ENCODE measurements at places on chromosomes 5 and 9.

DNA sequence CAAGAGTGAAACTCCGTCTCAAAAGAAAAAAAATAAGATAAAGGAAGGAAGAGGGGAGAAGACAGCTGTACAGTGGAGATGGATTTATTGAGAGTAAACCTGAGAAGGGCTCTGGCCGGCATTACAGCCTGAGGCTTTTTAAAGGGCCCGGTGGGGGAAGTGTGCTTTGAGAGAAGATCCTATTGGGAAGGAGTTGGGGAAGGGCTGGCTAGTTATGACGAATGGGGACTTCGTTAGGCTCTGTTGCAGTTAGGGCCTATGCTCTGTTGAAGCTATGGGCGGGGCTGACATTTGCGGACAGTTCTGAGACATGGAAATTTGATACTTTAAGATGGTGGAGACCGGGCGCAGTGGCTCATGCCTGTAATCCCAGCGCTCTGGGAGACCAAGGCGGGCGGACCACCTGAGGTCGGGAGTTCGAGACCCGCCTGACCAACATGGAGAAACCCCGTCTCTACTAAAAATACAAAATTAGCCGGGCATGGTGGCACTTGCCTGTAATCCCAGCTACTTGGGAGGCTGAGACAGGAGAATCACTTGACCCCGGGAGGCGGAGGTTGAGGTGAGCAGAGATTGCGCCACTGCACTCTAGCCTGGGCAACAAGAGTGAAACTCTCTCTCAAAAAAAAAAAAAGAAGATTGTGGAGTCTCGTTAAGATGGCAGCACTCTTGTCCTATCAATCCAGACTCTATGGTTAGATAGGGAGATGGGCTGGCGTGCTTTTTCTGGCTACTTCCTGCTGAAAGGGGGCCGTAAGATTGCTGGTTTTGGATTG, 33.2 kb downstream of the C9orf50 start:
- no peak for DNase-seq

- DNase-seq, result no peak
These were observed 46.8 kb downstream of the CYSTM1 start for GRCh38 chr5:140221697-140222223.

GRCh38 chr5:39264528-39264927, 45.2 kb upstream of the FYB1 start:
- no peak for DNase-seq

DNA sequence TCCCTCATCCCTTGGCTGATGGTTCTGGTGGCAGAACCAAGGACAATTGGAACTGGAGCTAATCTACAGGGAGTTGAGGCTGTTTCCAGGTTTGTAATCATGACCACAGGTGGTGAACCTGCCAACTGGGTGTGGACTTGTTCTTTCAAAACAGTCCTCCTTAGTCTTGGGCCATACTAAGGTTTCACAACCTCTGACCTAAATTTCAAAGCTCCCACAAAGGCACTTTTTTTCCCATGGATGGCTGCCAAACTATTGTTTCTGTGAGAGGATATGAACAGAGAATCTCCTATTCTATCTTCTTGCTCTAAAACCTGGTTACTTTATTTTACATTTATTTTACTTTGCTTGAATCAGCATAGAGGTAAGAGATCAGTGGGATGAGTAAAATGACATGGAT, 106.5 kb upstream of the IZUMO3 start:
- no peak for DNase-seq

DNA sequence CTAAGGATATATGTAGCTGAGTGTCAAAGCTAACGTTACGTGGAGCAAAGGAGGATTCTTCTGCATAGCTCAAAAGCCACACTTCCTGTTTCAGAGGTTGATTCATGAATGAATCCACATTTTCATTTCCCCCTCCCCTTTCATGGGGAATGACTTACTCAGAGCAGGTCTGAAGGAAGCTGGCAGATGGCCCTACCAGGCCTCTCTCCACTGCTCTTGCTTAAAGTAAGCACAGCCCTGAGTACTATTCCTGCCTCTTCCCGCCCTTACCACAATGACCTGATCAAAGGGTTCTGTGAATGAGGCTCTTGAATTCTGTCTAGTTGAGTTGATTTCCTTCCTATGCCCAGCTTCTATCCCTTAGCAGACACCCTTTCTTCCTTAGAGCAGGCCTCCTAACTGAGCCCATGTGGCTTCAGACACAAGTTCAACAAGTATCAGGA, 6.3 kb downstream of the IGIP start:
- no peak for DNase-seq

GRCh38 chr5:10801931-10802666, 41.1 kb upstream of the DAP start:
- DNase-seq, result no peak

GRCh38 chr9:106560540-106560939, 302.4 kb upstream of the ZNF462 start:
- DNase-seq, result no peak

GRCh38 chr9:123685489-123686083, 244.3 kb downstream of the DENND1A start:
- no peak for DNase-seq

DNA sequence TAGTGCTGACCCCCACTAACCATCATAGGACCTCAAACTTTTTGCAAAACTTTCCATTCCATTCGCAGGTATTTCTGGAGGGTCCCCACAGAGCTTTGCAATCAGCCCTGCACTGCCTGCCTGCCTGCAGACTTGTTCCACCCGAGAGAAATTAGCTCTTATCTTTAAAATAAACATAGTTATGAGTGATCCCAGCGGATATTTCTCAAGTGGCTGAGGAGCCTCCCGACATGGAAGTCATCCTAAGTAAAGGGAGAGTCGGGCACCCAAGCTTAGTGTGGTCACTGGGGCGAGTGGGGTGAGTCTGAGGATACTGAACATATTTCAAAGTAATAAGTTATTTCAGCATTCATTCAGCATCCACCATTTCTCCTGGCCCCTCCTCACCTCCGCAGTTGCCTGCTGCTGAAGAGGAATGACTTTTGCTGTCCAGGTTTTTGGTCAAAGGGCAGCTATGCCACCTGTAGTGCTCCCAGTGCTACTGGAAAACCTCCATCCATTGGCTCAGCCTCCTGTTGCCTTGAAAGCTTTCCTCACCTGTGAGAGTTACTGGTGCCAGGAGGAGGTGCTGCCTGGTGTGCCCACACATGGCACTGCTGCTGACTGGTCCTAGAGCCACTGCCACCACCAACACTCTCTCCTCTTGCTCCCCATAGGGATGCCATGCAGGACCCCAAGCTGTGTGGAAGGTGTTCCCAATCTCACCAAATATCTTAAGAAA, 89.7 kb upstream of the PCSK1 start:
- no peak for DNase-seq

DNA sequence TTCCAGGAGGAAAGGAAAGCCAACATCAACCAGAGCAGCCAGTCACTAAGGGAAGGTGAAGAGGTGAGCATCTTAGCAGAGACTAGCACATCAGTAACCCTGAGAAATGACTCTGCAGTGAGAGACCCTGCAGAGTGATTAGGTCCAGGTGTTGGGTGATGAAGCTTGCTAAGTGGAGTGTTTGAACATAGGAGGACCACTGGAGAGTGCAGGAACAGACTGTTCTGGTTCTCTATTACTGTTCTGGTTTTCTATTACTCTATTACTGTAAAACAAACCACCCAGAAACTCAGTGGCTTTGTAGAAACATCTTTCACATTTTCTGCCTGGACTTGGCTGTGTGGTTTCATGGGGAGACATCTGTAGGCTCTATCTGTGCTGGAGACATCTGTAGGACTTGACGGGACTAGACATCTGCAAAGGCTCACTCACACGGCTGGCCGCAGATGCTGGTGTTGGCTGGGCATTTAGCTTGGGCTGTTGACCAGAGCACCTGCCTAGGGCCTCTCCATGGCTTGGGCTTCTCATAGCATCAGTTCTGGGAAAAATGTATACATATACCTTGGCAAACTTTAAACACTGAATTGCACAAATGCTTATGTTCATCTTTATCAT, 33.4 kb upstream of the SPATA31E1 start:
- no peak for DNase-seq

DNA sequence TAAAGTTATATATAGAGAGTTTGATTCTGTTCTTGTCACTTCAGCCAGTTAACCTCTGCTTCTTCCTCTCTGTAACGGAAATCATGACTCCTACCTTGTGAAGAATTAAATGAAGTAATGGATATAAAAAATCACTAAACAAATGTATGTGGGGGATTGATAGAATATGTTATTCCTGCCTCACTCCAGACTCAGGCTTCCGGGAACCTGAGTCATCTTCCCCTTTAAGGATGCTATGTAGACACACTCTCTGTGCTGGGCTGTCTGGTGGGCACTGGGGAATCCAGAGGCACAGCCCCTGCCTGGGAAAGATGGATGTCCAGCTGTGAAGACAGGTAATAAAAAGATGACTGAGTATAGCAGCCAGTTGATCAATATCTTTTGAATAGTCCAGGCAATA, 77.4 kb downstream of the ZNF618 start:
- DNase-seq, result no peak

DNA sequence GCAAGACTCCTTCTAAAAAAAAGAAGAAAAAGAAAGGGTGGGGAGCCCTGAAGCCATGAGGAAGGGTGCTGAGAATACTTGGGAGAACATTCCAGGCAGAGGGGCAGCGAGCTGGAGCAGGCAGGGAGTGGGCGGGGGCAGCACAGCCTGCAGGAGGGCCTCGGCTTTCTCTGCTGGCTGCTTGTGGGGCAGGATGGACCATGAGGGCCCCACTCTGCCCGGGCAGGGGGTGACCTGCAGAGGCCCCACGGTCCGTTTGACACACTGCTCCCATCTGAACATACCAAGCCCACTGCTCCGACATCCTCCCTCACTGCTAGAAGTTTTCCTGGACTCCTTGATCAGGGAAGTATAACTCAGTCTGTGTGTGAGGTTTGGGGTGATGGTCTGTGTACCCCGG, 11.7 kb upstream of the NUP214 start:
- no peak for DNase-seq

DNA sequence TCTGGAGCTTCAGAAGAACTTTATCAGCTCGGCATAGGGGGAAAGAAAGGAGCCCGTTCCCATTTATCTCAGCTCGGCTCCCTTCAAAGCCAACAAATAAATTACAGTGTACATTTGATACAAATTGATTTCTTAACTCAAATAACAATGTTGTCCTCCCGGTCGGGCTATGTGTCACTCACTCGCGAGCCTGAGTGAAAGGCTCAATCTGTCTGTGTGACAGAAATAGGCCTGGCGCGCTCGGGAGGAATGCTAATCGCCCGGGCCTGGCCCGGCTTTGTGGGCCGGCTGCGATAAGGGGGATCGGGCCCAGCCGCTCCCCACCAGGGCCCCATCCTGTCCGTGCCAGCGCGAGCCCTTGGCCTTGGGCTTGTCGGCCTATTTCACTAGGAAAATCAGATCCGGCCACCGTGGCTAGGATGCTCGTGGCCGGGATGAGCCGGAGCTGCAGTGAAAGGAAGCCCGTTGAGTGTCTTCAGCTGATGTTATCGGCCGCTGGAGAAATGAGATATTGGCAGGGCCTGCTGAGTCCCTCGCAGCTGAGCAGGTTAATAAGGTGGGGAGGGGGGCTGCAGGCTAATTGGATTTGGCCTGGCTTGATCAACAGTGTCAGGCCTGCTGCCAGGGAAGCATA, 258.7 kb downstream of the IRX1 start:
- no peak for DNase-seq

- no peak for DNase-seq
These were observed 184.4 kb upstream of the SLC12A2 start for GRCh38 chr5:127899214-127899610.

- no peak for DNase-seq
These were observed 29.7 kb downstream of the ACTBL2 start for GRCh38 chr5:57452885-57453284.

GRCh38 chr9:136858844-136859757, 7.0 kb downstream of the MAMDC4 start:
- DNase-seq, result peak; percentile 22

- no peak for DNase-seq
These were observed 145.1 kb upstream of the SMIM23 start for GRCh38 chr5:171640480-171640879.

DNA sequence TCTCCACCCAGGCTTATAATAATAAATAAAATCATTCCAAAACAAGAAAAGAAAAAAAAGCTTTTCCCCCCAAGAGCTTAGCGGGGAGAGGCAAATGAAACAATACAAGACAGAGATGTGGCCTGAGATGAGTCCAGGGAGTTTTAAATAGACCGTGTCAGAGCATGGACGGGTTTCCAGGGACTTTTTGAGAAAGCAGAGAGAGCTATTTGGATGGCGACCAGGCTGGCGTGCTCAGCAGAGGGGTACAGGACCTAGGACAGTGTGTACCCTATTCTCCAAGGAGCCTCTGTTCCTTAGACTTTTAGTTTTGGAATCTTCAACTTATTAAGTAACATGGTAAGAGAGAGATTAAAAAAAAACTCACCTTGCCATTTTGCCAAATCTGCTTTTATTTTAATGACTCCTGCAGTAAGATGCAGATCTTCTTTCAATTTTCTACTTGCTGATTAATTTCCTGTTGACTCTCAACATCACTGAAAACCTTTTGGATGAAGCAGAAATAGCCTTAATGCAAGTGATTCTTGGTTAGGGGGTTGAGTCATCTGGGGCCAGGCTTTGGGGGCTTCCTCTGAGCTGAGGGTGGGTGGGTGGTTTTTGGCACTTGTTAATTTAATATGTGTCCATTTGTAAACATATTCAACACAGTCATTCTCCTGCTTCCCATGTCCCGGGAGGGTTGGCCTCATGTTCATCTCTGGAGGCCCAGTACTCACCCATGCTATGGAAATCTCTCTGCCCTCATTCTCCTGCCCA, 49.6 kb upstream of the OSMR start:
- DNase-seq, result peak; percentile 5

DNA sequence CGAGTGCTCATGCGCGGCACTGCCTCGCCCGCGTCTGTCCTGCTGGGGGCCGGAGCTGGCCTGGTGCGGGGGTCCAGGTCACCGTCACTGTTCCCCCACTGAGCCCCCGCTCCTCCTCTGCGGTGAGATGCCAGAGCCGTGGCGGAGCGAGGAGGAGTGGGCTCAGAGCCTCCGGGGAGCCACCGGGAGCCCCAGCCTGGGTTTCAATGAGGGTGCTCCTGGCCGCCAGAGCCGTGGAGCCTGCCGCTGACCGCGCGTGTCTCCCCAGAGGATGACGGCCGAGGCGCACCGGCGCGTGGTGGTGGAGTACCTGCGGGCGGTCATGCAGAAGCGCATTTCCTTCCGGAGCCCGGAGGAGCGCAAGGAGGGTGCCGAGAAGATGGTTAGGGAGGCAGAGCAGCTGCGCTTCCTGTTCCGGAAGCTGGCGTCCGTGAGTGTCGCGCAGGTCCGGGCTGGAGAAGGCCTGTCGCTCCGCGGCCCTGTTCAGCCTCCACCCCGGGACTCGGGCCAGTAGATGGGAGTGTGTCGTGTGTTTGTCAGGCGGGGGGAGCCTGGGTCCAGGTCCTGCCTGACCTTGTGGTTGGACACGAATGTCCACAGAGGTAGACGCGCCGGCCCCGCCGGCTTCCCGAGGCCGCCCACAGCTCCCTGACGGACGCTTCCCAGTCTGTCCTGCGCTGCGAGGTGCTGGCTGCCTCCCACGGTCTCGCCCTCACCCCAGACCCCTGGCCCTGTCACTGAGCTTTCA, 22.0 kb downstream of the EXOC3 start:
- DNase-seq, result no peak

DNA sequence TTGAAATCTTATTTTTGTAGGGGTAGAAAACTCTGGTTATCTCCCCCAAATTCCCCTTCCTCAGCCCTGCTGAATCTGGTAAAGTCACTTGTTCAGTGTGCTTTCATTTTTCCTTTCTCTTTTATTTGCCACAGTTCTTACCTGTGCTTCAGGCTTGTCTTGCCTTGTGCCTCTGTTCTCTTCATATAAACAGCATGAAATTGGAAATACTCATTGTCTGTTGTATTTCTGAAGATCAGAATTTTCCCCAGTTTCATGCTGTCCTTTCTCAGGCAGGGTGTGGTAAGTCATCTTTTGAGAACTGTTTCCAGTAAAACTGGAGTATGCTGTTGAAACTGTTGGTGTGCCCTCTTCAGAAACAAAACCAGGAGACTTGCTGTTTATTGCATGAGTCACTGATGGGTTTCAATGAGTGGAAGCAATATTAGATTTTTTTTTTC, 7.0 kb downstream of the PAM start:
- no peak for DNase-seq
